ENCODE measurements at places on chromosomes 2 and 18. TPM values are rescaled to one million over a fixed set of nuclear protein-coding genes. Genes with fewer than 3 reads are reported as not detected.

DNA sequence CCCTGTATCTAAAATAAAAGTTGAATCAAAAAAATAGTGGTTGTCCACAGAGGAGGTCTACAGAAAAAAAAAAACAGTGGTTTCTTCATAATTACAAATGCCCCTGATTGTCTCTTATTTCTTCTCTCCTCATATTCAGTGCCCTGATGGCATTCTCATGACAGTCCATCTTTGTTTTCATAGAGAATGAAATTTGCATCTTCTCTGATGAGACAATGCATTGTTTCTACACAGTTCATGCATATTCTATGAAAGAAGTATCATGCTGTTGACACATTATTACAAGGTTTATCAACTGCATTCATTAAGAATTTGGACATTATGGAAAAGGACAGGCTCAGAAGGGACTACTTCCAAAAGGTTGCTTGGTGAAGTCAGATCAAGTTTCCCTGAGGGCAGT, 59.5 kb downstream of the LHCGR start:
- DNase-seq = no peak

GRCh38 chr18:27198036-27198435, 12.9 kb upstream of the CHST9 start:
- no peak for DNase-seq

- DNase-seq = no peak
Measured at GRCh38 chr2:216012133-216012829, 1.1 kb downstream of the MREG start.

DNA sequence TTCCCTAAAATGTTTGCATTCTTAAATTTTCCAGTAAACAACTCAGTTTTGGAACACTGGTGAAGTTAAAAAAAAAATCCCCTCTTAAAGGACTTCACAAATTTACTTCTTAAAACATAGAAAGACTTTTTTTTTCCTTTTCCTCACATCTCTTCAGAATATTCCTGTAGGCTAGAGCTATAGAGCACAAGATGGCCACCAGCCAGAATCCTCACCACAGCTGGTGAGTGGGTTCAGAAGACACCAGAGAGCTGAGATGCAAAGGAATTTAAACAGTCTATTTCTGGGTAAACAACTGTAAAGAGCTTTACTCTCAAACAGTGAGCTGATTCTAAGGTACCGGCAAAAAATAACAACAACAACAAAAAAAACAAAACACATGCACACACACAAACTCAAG, 252.8 kb downstream of the LRP1B start:
- peak; percentile 21 for DNase-seq

GRCh38 chr2:195879153-195879552, 189.5 kb downstream of the DNAH7 start:
- DNase-seq = no peak

Gene NEB
- total RNA-seq = 1,157 TPM

DNA sequence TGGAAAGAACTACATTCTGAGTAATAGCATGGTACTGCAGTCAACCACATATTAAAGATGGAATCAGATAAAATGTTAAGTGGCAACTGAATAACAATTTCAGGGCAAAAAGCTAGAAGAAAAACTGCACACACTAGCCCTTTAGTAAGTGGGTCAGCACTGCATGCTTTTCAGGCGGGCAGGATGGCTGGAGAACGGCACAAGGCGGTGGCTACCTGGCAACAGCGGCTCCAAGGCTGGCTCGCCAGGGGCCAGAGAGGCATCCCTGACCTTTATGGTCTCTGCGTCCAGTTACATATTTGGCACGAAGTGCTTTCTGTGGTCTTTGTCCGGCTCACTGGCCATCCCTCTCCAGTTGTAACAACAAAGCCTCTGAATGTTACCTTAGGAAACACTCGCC, 226.7 kb downstream of the MYT1L start:
- DNase-seq = no peak

- peak; percentile 8 for DNase-seq
Measured at GRCh38 chr2:107281637-107282036, 395.7 kb upstream of the ST6GAL2 start.

Gene MAT2A
- 71.5 TPM for total RNA-seq

- DNase-seq = no peak
Measured at GRCh38 chr2:170766693-170767092, 3.5 kb upstream of the ERICH2 start.

DNA sequence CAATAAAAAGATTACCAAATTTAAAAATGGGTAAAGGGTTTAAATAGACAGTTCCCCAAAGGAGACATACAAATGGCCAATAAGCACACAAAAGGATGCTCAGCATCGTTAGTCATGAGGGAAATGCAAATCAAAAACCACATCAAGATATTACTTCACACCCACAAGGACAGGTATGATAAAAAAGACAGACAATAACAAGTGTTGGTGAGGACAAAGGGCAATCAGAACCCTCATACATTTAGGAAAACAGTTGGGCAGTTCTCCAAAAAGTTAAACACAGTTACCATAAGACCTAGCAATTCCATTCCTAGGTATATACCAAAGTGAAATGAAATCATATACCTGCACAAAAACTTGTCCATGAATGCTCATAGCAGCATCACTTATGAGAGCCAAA, 14.5 kb downstream of the CREG2 start:
- no peak for DNase-seq

DNA sequence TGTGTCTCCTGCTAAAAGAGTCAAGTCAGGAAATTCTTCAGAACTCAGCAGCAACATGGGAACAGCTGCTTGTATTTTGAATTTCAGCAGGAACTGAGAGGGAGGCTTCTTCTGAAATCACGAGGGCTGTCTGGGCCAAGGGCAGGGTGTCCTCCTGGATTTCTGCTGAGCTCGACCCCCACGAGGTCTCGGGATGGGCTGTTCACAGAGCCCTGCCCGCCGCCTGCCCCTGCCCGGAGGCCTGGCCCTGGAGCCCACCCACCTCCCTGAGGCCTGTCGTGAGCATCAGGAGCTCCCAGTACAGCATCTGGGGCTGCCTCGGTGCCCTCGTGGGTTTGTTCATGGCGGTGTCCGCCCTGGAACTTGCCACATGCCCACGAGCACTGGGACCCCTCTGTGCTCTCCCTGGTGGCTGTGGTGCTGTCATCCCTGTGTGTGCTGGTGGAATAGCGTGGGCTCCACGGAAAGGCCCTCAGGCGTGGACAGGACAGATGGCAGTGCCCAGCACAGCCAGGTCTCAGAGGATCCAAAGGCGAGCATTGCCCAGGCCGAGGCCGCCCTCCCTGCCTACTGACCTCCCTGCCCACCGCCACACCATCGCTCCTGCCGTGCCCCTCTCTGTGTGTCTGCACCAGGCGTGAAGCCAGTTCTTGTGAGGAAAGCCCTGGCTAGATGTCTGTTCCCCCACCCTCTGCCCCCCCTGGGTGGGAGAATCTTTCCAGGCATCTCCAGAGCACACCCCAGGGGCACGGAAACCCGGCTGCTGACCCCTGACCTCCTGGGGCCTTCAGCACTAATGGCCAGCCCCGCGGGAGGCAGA, 25.9 kb downstream of the RAMP1 start:
- peak; percentile 47 for DNase-seq

DNA sequence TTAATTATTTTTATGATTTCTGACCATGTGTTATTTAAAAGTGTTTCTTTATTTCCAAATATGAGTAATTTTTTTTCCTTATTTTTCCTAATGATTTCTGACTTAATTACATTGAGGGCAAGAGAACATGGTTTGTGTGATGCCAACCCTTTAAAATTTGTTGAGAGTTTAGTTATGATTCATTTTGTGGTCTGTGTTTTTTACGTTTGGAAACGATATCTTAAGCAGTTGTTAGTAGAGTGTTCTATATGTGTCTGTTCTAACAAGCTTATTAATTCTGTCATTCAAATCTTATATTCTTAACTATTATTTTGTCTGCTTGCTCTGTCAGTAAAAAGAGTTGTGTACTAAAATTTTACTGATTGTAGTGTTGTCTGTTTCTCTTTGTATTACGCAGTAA, 15.0 kb downstream of the NAB1 start:
- no peak for DNase-seq

DNA sequence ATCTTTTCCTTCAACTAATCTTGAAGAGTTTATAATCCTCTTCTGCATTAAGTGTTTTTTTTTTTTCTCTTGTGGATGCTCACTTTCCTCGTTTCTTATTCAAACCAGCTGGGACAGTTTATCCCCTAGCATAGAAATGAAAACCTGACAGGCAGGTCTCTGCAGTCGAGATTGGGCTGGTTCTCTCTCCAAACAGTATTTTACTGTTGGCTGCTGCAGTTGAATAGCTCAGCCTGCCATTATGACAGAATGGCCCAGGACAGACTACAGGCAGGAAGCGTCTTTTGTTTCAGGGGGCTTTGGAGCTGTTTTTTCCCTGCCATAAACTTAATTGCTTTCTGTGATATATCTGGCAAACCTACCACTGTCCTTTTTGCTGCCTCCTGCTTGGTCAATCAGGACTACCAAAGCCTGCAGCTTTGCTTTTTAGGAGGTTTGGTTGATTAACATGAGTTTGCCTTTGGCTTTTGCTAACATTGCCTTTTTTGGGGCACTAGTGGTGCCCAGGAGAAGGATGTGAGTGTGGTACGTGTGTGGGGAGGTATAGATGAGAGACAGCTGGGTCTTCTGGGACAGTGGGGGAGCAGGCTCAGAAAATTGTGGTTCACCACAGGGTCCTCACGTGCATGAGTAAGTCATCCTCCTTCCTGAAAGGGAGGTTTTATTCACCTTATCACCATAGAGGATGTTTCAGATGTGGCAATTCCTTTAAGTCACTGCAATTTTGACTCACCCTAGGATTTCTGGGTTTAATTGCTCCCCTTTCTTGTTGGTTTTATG, 128.7 kb downstream of the LYPD6B start:
- DNase-seq = no peak

- peak; percentile 50 for DNase-seq
Measured at GRCh38 chr2:203551778-203552177, 16.7 kb upstream of the RAPH1 start.

DNA sequence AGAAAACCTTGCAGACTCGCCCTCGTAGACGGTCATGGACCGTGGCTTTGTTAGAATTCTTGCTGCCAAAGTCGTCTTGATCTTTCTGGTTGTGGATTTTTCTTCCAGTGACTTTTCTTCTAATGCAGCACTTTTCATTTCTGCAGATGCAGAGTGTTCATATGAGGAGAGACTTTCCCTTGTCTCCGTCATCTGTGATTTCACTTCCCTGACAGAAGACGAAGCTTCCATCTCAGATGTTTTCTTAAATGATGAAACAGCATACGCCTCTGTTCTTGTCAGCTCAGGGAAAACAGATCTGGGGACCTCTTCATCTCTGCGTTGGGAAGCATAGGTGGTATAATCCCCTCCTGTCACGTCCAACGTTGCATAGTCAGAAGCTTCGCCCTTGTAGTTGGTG, 50.9 kb downstream of the PLEKHA3 start:
- DNase-seq = peak; percentile 31

Gene PSMA8
- not detected for total RNA-seq

DNA sequence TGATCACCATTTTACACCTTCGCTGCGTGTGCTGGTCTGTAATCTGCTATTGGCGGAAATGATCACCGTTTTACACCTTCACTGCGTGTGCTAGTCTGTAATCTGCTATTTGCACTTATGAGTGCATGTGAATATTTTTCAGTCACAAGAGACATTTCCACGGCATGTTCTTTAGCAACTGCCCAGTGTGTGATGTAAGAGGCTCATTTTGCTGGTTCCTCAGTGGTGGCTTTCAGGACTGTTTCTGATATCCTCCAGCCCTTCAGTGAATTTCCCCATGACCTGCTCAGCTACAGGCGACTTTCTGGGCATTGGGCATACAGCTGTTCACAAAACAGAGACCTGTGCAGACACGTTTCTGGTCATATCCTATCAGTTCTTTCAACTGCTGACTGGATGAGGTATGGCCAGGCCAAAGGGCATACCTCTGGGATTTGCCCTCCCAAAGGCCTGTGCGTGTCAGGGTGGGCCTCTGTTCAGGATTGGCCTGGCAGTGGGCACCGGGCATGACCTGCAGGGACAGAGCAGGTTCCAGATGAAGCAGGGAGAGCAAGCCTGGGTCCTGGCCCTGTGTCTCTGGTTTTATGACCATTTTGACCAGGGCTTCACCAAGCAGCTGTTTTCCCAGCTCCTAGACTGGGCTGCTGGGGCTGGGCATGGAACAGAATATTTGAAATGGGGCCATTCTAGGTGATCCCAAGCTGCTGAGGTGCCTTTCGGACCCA, 521 bp upstream of the PROM2 start:
- no peak for DNase-seq

Gene LYG1
- 1.9 TPM for total RNA-seq

Gene GREB1
- 7.2 TPM for total RNA-seq

Gene GNLY
- total RNA-seq = 0.31 TPM

Gene SNTG2
- total RNA-seq = 0.31 TPM

DNA sequence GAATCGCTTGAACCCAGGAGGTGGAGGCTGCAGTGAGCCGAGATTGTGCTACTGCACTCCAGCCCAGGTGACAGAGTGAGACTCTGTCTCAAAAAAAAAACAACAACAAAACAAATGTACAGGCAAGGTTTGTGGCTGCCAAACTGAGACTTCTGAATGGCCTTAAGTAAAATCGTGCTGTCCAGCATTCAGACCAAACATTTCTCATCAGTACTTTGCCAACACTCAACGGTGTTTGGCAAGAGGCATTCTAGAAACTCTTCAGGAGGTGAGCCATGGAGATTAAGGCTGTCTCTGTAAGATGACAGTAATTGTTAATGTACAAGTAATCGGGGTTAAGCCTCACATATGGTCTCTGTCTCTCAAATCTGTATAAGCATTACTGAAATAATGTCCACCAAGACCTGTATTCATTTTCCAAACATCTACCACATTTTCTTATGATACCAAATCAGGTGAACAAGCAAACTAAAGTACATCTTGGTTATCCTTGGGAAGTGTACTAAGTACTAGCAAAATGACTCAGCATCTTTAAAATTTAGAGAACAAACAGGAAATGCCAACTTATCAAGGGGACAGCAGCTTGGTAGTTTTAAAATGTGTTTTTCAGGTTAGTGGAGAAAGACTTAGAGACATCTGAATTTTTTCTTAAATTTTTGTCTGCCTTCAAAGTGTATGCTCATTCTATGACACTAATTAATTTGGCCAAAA, 29.3 kb downstream of the SERPINE2 start:
- no peak for DNase-seq

DNA sequence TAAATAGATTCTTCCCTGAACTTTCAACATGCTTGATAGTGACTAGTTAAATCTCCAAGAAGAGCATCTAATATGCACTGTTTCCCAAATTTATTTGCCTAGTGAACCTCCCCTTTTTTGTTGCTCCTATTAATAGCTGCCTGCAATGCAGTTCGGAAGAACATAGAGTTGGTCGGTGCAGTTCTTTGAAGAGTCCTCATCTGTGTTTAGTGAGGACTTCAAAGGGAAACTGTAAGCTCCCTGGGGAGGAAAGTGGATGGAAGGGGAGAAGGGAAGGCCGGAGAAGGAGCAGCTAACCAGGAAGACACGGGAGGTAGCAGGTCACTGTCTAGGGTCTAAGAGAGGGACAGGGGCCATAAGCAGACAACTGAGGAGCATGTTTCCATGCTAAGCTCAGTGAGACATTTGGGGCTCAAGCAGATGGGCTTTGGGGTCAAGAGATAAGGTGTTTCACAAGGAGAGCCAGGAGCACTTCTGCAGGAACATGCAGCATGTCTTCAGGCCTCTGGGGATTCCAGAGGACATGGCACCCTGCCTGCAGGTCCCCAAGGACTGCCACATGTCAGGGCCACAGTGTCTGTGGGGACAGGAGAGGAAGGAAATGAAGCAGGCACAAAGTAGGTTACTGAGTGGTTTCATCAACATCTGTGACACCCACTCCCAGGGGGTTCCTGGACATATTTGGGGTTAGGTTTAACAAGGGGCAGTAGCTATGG, 48.7 kb upstream of the ANXA4 start:
- DNase-seq = no peak
